EH (cell line): ENCODE measurements at places on chromosomes 2 and 18.

GRCh38 chr2:133885847-133886246 is 317.6 kb upstream of the NCKAP5 start:
- peak; percentile 53 for DNase-seq

- peak; percentile 73 for DNase-seq
Measured at GRCh38 chr2:225041207-225041850, 939 bp downstream of the DOCK10 start.

DNA sequence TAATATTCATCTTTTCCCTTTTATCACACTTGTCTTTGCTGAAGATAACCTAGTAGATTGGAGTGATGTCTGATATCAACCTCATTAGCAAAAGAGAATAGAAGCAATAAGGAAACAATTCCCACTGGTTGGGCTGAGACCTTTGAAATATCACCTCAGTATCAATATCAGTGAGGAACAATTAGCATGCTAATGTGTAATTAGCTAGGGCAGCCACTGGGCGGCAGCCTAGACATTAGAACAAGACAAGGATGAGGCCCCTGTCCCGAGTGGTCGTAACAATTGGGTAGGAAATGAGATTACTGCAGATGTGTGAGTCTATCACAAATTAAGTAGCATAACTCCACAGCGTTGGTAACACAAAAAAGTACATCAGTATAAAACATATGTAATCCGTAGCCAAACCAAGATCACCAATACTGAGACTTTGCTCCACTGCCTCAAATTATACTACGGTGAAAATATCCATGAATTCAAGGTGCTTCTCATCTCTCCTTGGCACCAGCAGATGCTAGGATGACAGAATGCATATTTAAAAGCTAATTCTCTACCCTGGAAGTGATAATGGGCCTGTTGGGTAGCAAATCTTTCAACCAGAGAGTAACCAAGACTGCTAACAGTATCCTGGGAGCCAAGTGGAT is 99.1 kb downstream of the ALPK2 start:
- peak; percentile 69 for DNase-seq

- peak; percentile 94 for DNase-seq
Measured at GRCh38 chr2:85605406-85606115, 3.1 kb upstream of the TMEM150A start.

DNA sequence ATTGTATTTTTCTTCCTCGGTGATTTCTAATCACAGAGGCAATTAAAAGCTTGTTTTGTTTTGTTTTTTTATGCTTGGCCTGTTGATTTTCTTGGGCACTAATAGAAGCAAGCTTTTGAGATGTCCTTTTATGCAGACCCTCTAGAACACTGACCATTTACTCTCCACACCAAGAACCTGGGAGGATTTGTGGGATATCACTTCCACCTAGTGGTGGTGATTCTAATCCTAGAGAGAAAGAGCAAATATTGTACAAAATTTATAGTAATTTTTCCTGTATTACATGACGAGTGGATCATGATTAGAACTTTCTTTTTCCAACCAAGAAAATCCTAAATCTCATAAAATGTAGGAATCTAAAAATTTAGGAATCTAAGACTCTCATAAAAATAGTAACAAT is 23.4 kb downstream of the NEMP2 start:
- DNase-seq: peak; percentile 55

- DNase-seq: no peak
Measured at GRCh38 chr18:42310956-42311355, 355.9 kb downstream of the PIK3C3 start.

DNA sequence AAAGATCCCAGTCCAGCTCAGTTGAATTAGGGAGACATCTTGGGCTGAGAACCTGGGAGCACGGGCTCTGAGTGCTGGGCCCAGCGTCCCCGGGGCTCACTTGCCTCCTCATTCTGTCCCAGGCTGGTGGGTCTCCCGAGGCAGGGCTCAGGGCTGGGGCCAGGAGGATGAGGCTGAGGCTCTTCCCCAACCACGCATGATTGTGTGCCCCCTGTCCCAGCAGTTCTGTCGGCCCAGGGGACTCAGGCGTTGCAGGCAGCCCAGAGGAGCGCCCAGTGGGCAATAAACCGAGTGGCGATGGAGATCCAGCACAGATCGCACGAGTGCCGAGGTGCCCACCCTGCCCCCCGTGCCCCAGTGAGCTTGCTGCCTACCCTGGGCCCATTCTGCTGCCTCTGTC is 910 bp downstream of the PRSS56 start:
- DNase-seq: no peak

GRCh38 chr2:236095504-236095903 is 72.7 kb downstream of the GBX2 start:
- DNase-seq: no peak

DNA sequence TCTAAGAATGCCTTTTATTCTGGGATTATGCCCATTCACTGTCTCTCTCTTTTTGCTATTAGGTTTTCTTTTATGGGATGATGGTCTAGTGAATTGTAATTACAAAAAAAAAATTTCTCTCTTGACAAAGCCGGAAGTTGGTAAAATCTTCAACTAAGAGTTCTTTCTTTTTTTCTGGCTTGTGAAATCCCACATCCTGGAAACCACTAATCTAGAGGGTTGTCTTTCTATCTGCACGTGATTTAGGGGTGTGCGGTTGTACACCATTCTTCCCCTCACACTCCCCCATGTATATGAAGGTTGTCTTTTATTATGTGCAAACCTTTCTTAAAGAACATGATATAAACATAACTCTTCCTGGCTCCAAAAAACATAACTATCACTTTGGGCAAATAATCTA is 52.0 kb downstream of the GATA6 start:
- DNase-seq: no peak

DNA sequence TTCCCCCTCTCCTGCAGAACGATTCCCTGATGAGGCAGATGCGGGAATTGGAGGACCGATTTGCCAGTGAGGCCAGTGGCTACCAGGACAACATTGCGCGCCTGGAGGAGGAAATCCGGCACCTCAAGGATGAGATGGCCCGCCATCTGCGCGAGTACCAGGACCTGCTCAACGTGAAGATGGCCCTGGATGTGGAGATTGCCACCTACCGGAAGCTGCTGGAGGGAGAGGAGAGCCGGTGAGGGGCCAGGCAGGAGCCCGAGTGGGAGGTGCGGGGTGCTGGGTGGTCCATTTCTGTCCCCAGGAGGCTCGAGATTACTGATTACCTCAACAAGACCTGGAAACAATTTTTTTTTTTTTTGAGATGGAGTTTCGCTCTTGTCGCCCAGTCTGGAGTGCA is 3.1 kb downstream of the DES start:
- no peak for DNase-seq

DNA sequence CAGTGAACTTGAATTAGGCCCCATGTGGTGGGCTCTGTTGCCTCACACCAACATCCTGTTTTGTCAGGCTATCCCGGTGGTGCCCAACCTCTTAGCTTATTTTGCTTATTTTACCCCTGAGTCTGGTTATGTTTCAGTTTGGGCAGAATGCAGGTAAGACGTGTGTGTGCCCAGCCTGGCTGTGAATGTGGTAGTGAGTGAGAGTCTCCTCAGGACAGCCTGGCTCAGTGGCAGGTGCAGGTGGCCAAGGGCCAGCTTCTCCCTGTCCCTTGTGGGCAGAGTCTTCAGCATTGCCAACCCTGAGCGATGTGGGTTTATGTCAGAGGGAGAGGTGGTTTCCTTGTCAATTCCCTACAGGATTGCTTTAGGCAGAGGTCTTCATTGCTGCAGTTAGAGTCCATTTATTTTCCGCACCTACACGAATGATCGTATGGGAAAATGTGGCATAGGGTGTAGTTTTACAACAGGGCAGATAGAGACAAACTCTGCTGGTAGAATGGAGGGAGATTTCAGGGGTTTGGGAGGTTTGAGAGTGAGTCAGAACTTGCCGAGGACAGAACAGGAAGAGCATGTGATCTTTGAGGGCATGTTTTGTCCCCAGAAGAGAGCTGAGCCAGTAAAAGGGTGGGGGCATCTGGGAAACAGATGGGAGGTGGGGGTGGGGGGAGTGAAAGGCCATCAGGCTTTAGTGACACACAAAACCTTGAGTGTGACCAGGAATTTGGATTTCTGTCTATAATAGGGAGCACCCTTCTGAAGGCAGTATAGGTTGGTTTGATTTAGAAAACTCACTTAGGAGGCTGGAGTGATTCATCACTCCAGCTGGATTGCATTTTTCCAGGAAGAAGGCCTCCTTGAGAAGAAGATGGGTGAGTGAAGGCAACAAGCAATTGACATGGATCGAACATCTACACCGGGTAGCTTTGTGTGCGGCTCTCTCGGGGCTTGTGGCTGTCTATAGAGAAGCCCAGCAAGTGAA is 156.2 kb upstream of the CELF4 start:
- DNase-seq: no peak

DNA sequence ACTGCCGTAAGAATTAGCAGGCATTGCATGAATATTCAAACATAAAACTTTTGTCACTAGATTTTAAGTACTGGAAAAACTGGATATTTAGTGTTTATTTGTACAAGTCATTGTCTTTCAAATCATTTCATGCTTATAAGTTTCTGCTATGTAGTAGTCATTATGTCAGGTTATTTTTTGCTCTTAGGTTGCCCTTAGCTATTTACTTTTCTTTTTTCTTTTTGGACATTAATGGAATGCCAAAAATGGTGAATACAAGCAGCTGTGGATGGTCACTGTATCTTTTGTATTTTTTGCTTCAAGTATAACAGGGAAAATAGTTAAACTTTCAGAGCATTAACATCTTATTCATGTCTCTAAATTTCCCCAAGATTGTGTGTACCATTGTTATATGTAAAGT is 18.6 kb upstream of the KCNJ13 start:
- DNase-seq: peak; percentile 7

GRCh38 chr18:38993342-38993741 is 1427.7 kb upstream of the CELF4 start:
- DNase-seq: no peak

DNA sequence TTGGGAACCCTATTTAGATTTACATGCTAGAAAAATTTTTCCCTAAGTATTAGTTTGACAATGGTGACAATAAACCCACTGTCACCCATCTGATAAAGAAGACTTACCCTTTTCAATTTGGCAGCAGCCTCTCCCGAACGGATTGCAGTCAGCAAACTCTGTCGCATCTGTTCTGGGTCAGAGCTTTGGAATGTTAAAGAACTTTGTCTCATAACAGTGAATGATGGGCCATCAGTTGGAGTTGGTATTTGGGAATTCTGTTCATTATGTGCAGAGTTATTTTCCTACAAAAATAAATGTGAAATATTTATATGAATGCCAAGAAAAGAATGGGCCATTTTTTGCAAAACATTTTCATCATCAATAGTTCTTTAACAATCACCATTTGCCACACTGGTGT is 70.8 kb upstream of the GRB14 start:
- DNase-seq: peak; percentile 53

GRCh38 chr2:120661551-120661950 is 74.1 kb upstream of the GLI2 start:
- DNase-seq: peak; percentile 38

DNA sequence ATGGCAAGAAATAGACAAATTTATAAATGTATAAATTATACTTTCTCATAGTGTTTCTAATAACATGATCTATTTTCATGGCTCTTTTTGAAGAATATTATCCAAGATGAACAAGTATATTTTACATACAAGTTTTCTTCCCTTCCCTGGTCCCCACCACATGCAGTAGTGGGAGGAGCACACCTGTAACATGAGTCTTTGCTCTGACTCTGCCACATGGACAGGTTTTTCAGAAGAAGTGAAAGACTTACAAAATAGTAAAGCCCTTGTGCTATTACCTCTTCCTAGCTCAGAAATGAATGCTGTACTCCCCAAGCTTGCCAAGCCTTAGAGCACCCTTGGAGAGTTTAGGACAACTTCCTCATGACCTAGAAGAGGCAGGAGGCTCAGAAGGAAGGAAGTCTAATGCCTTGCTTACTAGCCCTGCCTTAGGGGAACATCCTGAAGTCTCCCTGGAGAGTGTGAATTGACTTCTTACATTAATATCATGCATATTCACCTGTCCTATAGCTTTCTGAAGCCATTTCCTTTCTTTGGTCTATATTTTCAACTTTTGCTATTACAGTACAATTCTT is 18.4 kb downstream of the MXD1 start:
- no peak for DNase-seq

- DNase-seq: no peak
Measured at GRCh38 chr2:29731948-29732347, 189.4 kb downstream of the ALK start.

DNA sequence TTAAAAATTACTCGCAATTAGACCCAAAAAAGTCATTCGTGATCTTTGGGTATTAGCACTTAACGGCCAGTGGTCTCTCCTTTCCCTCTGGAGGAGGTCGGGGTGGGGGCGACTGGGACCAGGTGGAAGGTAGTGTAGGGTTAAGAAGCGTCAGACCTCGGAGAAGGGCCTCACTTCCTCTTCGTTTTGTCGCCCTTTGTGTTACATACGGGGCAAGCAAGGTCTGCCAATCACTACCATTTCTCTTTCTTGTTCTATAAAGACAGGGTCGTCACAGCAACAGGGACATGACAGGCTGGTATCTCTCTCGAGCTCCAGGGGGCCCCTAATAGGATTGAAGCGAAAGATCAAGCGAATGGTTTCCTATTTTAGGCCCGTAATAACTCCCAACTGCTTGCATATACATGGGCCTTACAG is 136.6 kb downstream of the INSIG2 start:
- DNase-seq: no peak

DNA sequence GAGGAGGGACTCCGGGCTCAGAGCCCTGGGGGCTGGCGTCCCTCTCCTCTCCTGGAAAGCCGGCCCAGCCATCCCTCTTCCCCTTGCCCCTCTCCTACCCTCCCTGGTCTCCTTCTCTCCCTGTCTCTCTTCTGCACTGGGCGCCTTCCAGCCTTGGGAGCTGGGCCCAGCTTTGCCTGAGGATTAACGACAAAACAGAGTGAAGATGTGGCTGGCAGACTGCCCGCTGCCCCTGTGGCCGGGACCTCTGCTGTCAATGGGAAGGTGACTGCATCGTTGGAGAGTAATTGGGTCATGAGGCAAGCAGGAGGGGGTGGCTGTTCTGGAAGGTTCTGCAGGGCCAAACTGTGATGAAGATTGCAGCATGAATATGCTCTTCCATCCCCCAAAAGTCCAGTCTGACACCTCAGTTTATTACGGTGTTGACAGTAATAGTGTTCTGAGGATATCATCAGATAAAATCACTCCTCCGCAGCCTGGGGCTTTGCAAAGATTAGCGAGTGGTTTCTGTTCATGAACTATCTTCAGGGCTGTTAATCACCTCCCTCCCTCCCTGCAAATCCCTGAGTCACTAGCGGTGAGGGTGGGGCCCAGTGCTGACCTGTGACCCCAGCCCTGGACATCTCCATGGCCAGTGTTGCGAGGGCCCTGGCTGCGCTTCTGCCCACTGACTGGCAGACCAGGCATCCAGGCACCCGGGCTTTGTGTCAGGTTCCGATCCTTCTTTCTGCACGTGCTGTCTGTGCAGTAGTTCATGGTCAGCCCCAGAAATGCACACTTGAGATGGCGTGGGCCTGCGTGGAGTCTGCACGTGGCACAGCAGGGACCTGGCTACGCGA is 23.0 kb downstream of the RTP5 start:
- peak; percentile 36 for DNase-seq
